ENCODE measurements at places on chromosomes 4 and X.

DNA sequence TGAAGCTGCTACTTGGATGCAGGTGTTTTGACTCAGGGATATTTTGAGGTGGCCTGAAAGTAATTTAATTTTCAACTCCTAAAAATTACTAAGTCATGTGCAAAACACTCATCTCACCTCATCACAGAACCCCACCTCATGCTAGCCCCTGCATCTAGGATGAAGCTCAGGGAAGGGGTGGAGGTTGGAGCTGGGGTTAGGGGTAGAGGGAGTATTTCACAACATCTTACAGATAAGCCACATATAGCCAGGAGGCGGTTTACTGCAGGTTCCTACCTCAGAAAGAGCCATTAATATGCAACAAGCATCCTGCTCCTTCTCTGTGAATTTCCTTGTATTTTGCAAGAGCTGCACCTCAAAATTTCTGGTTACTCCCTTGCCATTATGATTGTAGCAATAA, 70.5 kb upstream of the TSPAN5 start:
- DNase-seq, result no peak

DNA sequence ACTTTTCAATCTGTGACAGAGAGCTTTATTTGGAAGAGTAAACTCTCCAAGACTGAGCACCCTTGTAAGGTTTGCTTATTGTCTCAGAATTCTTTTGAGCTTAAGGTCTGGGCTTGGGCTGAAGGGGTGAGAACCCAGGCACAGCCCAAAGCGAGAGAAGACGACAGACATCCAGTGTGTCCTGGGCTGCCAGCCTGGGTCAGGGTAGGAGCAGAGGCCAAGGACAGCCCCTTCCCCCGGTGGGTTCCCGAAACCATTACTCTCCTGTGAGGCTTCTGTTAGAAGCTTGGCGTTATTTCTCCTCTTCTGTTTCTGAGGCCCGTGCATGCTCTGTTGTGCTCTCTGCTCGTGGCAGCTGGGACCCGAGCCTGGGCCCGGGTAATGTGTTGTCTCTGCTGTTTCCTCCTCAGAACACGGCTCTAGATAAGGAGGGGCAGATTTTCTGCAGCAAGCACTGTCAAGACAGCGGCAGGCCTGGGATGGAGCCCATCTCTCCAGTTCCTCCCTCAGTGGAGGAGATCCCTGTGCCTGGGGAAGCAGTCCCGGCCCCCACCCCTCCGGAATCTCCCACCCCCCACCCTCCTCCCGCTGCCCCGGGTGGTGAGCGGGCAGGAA, 177.5 kb downstream of the DCLK2 start:
- DNase-seq, result no peak

- DNase-seq, result peak; percentile 63
Measured at GRCh38 chr4:169045862-169046584, 36.0 kb upstream of the CBR4 start.

GRCh38 chr4:150078579-150079080, 385 bp downstream of the DCLK2 start:
- peak; percentile 65 for DNase-seq

DNA sequence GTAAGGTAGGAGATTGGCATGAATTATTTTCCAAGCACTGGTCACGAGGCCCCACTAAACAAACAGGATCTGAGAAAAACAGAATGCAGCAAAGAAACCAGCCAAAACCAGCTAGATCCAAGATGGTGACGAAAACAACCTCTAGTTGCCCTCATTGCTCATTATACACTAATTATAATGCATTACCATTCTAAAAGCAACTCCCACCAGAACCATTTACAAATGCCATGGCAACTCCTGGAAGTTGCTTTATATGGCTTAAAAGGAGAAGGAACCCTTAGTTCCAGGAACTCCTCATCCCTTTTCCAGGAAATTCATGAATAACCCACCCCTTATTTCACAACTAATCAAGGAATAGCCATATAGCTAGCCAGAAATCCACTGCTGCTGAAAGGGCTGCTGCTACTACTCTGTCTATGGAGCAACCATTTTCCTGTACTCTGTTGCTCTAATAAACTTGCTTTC, 69.3 kb downstream of the ABCB7 start:
- DNase-seq, result no peak

- DNase-seq, result no peak
Measured at GRCh38 chrX:42778096-42778495, at the start of gene PPP1R2C. Gene PPP1R2C, minus strand, starts transcription at chrX:42778163. Its CDS starts 84 bp downstream, at chrX:42778079.

DNA sequence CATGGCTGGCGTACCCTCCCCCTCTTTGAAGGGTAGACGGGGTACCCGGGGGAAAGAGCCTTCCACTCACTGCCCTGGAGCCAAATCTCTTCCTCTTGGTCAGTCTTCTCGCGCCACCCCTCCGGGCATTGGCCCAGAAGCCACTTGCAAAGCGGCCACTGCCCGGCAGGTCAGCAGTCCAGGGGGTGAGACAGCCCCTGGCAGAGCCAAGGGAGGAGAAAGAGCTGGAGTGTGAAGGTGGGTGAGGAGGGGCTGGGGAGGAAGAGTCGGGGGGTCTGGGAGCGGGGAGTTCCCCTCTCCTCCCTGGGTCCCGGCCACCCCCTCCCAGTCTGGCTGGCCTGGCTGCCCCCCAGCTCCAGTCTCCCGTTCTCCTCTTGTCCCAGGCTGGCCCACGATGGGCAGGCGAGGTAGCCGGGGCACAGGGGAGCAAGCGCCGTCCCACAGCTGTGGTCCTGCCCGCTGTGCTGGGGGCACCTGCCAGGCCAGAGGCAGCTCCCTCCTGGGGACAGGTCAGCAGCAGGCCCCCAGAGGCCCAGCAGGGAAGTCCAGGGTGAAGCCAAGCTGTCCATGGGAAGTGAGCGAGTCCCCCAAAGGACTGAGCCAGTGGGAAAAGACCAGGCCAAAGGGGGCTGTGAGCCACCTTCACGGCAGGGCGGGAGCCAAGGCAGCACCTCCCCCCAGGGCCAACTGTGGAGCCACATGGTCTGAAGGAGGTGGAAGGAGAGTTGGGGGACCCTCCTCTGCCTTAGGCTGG, 21.6 kb upstream of the DUSP9 start:
- DNase-seq, result no peak

GRCh38 chrX:79366556-79366872, 620 bp downstream of the ITM2A start:
- DNase-seq, result no peak

DNA sequence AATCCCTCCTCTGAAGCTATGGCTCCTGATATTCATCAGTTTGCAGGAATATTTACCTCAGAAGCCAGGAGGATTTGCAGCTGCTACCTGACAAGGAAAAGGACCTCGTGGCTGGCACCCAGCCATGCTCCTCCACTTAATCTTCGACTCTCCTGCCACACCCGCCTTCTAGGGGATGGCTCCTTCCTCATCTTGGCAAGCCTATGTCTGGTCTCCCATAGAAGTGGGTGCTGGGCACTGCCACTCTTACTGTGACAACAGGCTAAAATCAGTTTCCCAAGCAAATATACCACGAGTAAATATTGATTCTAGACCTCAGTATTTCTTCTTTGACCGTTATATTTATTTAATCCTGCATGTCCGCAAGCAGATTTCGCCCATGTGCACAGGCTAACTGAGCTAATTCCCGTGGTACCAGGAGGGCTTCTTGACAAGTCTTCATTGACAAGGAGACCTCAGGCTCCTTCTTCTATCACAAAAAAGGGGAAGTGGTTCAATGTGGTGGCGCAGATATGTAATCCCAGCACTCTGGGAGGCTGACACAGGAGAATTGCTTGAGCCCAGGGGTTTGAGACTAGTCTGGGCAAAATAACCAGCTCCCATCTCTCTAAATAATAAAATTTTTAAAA, 52.6 kb upstream of the DCTD start:
- no peak for DNase-seq

- no peak for DNase-seq
Measured at GRCh38 chr4:3241898-3242524, 6.9 kb upstream of the MSANTD1 start.

DNA sequence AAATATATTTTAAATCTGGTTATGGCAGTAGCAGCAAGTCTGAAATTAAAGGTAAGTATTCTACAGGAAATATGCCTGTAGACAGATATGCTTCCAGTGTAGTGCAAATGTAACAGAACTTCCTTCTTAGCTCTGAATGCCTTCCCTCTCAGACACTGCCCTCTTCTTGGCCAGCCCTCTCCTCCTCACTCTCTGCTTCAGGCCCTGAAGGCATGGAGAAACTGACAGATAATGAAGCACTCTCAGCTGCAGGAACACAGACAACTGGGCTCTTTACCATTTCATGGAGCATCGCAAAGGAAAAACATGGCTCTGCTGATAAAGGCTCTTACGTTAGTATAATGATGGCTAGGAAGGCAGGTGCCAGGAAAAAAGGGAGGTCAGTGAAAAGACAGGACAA, 431.5 kb upstream of the RASGEF1B start:
- no peak for DNase-seq

GRCh38 chrX:64202808-64203325, 2.6 kb downstream of the AMER1 start:
- no peak for DNase-seq

GRCh38 chrX:85941275-85941674, 106.1 kb downstream of the CHM start:
- DNase-seq, result no peak

DNA sequence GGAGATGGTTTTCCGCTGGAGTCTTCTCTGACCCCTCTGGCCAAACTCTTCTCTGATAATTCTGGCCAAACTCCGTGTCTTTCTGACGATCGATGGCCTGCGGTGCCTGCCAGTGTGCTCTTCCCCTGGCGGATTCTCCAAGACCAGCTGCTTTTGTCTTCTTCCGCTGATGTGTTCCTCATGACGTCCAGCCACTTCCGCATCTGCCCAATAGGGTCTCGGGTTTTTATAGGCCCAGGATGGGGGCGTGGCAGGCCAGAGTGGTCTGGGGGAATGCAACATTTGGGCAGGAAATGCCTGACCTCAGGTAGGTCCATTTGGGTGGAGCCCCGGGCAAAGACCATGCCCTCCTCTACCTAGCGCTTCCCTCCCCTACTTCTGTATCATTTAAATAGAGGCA, 1542.1 kb downstream of the STIM2 start:
- no peak for DNase-seq

DNA sequence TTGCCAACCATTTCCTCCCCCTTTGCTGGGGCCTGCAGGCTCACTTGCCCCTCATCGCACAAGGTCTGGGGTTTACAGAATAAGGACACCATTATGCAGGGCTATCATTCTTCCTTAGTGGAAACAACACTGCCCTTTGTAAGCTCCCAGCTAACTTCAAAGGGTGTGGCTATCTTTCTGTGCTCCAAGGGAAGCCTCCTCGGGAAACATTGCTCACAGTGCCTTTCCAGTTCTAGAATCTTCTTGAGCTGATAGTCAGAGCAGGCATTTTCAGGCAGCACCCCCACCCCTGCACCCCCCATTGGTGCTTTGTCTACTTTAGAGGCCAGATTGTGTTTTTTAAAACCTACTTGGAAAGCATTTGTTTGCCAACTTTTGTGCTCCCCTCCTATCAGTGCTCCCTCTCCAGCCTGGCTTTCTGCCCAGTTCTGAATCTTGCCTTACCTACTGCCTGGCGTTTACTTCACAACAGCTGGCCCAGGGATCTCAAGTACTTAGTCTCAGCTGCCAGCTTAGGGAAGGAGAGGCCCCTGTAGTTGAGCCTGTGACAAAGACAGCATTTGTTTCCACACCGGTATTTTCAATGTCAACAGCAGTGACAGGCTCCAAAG, 53.5 kb downstream of the PLAC1 start:
- no peak for DNase-seq

DNA sequence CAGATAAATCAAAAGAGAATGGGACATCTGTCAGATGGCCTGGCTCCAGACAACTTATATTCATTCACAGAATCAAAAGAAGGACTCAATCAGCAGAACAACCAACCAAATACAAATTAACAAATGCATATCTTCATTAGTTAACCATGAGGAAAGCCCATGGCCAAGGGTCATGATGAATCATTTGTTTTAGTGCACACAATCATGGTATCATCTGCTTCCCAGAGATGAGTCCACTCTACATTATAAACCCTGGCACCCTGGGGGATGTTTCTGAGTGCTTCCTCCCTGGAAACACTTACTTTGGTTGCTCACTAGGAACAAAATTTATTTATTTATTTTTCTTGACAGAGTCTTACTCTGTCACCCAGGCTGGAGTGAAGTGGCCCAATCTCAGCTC, 453.3 kb upstream of the HS3ST1 start:
- DNase-seq, result no peak

GRCh38 chr4:71241501-71242288, 97.1 kb upstream of the SLC4A4 start:
- no peak for DNase-seq

DNA sequence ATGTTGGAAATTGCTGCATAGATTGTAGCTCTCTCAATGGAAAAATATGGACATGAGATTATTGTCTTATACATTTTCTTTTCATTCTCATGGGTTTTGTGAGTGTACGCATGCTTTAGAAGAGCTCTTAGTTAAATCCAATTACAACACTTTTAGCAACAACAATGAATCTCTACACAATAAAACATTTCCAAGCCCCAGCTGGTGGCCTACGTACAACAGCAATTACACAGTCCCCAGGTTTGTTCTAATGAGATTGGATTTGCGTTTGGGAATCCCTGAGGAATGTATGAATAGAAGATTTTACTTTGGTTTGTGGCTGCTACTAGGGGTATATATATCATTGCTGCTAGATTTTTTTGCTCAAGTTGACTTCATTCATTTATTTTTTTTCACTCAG, 98.6 kb downstream of the FHDC1 start:
- DNase-seq, result peak; percentile 86

All from neural progenitor cell (in vitro differentiated cells).